Motor neuron (in vitro differentiated cells): ENCODE measurements at places on chromosomes 3 and 15. TPM values are rescaled to one million over a fixed set of nuclear protein-coding genes. Genes with fewer than 3 reads are reported as not detected.

CPNE9 gene
- total RNA-seq, result not detected in 2 replicates

SNTN gene
- total RNA-seq, result 0.14 TPM in 1 of 2 replicates, not detected in the other

RBMS3 gene
- 36.3 and 56.8 TPM in 2 replicates for total RNA-seq

- ATAC-seq, result no peak
Measured at GRCh38 chr3:12891985-12892839, 50.8 kb upstream of the RPL32 start.

DNA sequence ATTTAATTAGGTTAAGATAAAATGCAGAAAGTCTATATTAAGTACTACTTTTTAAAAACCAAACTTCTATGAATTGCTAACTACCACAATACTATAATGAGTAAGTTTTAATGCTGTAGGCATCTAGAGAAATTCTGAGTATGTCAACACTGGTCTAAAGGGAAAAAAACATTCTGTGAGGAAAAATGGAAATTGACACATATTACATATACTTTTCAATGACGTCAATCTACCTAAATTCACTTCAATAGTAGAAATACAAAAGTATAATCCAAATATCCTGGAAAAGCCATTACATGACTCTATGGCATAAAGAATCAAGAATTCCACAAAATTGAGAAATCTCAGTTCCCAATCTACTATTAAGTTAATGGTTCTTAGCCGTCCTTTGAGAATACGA, 2.2 kb downstream of the SECISBP2L start:
- no peak for ATAC-seq
